ENCODE measurements at places on chromosomes 11 and 22. TPM values are rescaled to one million over a fixed set of nuclear protein-coding genes. Genes with fewer than 3 reads are reported as not detected.

MMP12 gene
- total RNA-seq = 0.16 TPM

MN1 gene
- total RNA-seq = 1.7 TPM

UPK2 gene
- total RNA-seq = 0.32 TPM

RTN4RL2 gene
- 0.56 TPM for total RNA-seq

SYT7 gene
- 3.6 TPM for total RNA-seq

OR5M11 gene
- total RNA-seq = not detected

TNNT3 gene
- 0.40 TPM for total RNA-seq

PATE4 gene
- total RNA-seq = not detected

CASP12 gene
- not detected for total RNA-seq

MS4A3 gene
- total RNA-seq = not detected

CAPN5 gene
- total RNA-seq = 30.4 TPM

TRIM6 gene
- 7.7 TPM for total RNA-seq

MS4A12 gene
- not detected for total RNA-seq

Data from esophagus mucosa (tissue), 1 donor.